ENCODE measurements at places on chromosomes 12 and 14. TPM values are rescaled to one million over a fixed set of nuclear protein-coding genes. Genes with fewer than 3 reads are reported as not detected.

YY1 gene
- 68.1 TPM for total RNA-seq

DDX11 gene
- total RNA-seq, result 40.8 TPM

STAC3 gene
- 0.14 TPM for total RNA-seq

DNA sequence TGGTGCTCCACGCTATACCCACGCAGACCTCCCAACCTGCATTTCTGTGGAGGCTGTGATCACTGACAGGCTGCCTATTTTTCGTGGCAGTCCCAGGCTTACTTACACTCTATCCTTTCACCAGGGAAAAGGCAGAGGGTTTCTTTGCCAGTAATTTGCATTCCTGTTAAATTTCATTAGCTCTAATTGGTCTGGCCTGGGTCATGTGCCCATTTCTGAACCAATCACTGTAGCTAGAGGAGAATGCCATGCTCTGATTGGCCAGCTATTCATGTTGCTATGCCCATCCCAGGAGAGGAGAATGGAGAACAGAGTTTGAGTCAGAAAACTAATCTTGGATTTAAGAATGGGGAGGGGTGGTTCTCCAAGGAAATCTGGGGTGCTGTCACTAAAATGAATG lies 43.2 kb upstream of the TUNAR start:
- DNase-seq, result no peak

GRCh38 chr12:114711689-114712152 lies 27.7 kb upstream of the TBX3 start:
- no peak for DNase-seq

DNA sequence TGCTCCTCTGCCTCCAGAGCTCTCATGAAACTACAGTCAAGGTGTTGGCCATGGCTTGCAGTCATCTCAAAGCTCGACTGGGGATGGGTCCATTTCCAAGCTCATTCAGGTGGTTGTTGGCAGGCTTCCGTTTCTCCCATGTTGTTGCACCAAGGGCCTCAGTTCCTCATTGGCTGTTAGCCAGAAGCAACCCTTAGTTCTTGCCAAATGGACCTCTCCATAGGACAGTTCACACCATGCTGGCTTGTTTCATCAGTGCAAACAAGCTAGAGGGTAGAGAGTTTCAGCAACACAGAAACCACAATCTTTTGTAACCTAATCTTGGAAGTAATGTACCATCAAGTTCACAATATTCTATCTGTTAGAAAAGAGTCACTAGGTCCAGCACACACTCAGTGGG lies 22.7 kb upstream of the PPM1A start:
- DNase-seq, result no peak

- DNase-seq, result no peak
Measured at GRCh38 chr12:94071258-94071657, 77.1 kb upstream of the PLXNC1 start.

DNA sequence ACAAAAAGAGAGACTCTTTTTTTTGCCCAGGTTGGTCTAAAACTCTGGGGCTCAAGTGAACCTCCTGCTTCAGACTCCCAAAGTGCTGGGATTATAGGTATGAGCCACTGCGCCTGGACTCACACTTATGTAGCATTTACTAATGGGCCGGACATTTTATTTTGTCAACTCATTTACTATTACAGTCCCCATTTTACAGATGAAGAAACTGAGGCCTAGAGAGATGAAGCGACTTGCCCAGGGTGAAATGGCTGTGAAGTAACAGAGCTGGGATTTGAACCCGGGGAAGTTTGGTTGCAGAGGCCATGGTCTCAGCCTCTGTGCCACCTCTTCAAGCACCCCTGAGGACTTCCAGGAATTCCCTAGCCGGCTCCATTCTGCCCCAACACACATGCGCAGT lies 9.4 kb downstream of the HPD start:
- no peak for DNase-seq

- no peak for DNase-seq
Measured at GRCh38 chr14:55641954-55642353, 61.9 kb downstream of the KTN1 start.

DNA sequence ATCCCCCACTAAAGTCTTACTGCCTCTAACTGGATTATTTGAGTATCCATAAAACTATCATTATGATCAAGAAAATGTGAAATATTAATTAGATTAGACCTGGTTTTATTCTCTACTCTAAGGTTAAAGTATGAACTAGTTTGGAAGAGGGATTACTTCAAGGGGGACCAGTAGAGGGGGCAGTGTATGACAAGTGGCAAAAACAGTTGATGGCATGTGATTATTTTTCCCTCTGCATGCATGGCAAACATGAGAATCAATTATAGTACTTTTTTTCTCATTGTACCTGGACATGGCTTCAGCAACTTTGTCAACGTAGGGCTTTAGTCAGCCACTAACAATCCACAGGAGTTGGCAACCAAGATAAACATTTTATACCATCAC lies 145.0 kb upstream of the SLC38A2 start:
- DNase-seq, result no peak

DNA sequence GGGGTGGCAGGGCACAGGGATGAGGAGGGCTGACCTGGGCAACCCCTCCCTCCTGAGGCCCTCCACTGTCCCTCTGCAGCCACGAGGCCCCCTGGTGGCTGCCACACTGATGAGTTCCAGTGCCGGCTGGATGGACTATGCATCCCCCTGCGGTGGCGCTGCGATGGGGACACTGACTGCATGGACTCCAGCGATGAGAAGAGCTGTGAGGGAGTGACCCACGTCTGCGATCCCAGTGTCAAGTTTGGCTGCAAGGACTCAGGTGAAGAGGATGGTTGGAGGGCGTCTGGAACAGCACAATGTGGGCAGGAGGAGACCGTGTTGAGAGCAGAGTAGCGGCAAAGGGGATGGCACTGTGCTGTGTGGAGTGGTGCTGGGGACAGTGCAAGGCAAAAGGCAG lies 25.7 kb upstream of the LRP1-AS start:
- DNase-seq, result peak; percentile 51

DNA sequence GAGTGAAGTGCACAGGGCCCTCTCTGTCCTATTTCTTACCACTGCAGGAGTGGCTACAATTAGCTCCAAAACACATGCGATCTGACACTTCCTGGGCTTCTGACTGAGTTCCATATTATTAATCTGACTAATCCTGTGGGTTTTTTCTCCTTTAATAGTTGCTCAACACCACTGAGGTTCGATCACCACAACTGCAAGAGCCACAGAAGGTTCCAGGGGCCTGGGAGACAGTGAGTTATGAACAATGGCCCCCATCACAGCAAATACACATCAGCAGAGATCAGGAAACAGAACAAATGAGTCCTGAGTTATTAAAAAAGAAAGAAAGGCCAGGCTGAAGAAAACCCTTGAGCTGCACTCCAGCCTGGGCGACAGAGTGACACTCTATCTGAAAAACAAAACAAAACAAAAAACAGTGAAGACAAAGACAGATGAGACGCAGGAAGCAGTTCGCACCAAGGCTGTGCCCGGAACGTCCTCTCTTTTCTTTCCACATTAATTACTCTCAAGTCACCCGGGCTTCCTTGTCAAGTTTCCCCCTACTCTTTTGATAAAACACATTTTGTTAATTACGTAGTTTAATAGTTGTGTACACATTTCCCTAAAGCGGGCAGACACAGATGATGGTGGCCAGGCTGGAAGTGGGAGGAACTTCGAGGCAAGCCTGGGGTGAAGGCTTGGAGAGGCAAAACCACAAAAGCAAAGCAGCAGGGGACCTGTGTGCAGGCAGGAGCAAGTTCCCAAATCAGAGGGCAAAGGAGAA lies 42.7 kb downstream of the CDC42BPB start:
- DNase-seq, result no peak

DNA sequence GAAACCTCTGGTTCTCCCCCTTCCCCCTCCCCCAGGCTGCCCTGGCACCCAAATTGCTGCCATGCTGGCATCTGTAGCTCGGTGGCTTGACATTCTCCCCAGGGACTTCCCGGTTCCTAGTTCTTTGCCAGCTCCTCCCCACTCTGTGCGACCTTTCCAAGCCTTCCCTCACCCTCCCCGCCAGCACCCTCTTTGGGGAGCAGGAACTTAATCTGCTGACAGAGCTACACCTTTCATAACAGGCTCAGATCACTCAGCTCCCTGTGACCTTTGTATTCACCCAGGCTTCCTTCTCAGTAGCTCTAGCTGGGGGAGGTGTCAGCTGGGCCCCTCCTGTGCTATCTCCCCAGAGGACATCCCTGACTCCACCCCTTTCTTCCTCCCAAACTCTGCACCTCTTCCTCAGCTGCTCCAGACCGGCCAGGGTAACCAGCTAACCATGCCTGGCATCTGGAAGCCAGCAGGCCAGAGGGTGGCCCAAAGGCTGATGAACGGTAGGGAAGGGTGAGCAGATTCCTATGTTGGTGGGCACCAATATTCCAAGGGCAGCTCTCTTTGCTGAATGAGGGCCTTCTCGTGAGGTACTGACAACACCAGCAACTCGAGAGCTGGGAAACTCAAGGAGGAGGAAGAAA lies 1.8 kb upstream of the COX14 start:
- DNase-seq, result peak; percentile 86

GRCh38 chr12:109377139-109377685 lies 29.5 kb downstream of the MYO1H start:
- DNase-seq, result no peak

DNA sequence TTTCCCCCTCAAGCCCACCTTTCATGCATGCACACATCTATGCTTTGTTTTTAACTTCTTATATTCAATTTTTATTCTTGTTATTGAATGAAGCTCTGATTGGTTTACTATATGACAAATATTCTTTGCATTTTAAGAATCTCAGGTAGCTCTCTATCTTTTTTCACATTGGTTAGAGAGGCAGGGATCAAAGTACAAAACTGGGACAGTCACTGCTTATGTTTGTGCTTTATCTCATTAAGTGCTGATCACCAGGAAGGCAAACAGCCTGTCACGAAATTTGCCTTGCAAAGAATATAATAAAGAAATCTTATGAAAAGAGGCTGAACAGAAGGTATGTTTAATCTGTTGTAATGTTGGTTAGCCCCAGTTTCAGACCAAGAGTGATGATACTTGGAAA lies 29.7 kb upstream of the INSM2 start:
- DNase-seq, result peak; percentile 85
